ENCODE measurements at places on chromosomes 2 and 18.
A peak's percentile ranks its signal among the peaks of the same experiment; 100 is the strongest.

DNA sequence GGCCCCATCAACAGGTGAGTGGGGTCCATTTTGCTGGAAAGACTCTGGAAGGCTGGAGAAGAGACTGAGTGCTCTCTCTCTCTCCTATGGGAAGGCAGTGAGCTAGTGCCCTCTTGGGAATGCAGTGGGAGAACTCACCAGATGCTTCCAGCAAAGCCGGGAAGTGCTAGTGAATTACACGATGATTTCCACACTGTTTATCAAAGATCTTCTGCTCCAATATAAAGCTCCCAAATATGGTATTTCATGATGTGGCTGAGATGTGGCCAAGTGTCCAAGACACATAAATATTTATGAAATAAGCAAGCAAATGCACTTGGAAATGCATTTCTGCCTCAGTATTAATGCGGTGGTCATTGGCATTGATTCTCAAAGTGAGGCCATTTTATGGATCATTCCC lies 135.9 kb downstream of the VAPA start:
- DNase-seq: no peak

- DNase-seq: peak; percentile 67
These were observed 15.4 kb downstream of the SDC1 start for GRCh38 chr2:20209373-20210109.

- DNase-seq: no peak
These were observed 159.4 kb downstream of the BABAM2 start for GRCh38 chr2:28049899-28050298.

DNA sequence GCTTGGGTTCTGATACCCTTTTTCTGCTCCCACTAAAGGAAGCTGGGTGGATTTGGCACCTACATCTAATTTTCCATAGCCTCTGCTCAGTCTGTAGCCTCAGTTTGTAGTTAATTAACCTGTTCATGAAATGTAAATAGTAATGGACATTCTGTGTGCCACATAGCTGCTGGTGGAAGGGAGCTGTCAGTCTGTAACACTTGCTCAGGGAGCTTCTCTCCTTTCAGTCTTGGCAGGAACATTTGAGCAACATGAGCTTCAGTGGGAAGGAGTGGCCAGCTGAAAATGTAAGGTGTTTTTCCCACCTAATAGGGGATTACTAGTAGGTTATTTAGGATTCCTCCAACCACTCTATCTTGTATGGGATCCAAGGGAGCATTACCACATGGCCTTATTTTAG lies 203.4 kb downstream of the ASXL3 start:
- no peak for DNase-seq

- no peak for DNase-seq
These were observed 32.4 kb downstream of the IL18R1 start for GRCh38 chr2:102387763-102388546.

- no peak for DNase-seq
These were observed 29.6 kb upstream of the PXDN start for GRCh38 chr2:1773883-1774282.

- no peak for DNase-seq
These were observed 208.1 kb upstream of the RND3 start for GRCh38 chr2:150695451-150696135.

DNA sequence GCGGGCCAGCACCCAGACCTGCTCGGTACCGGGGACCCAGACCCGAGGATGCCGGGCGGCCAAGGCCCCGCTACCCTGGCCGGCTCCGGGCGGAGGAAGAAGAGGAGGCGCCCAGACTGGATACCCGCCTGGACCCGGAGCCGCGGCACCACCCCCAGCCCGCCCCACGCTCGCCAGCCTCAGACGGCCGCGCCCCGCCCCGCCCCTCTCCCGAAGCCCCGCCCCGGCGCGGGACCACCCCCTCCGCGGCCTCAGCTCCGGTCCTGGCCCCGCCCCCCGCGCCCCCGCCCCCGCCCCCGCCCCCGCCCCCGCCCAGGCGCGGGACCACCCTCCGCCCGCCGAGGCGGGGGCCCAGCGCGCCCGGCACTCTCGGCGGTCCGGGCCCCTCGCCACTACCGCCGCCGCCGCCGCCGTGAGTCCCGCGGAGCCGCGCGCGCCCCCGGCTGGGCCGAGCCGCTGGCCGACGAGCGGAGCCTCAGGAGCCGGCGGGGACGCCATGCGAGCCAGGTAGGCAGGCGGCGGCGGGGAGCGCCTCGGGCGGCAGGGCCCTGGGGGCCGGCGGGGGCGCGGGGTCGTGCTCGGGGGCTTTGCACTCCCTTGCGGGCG lies at the start of gene SH3BP4:
Gene SH3BP4 (plus strand): TSS at position 354 of the 606 bp plus-strand sequence. CDS start 82,986 bp downstream, outside the sequence.
- DNase-seq: peak; percentile 81

DNA sequence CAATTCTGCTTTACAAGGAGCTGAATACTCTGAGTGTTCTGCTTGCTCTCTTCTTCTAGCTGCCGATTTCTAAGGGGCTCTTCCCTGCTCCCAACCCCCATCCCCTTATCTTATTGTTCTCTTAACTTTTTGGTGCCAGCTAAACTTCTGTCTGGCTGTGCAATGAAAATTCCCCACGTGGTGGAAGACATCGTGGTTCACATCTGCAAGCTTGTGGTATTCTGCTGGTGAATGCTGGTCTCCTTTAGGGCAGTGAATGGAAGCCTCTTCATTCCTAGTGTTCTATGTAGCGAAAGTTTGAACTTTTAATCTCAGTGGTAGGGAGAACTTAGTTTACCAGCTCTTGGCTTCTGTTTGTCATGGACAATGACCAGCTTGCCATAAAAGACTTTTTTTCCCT lies 406.0 kb upstream of the ZEB2 start:
- no peak for DNase-seq

DNA sequence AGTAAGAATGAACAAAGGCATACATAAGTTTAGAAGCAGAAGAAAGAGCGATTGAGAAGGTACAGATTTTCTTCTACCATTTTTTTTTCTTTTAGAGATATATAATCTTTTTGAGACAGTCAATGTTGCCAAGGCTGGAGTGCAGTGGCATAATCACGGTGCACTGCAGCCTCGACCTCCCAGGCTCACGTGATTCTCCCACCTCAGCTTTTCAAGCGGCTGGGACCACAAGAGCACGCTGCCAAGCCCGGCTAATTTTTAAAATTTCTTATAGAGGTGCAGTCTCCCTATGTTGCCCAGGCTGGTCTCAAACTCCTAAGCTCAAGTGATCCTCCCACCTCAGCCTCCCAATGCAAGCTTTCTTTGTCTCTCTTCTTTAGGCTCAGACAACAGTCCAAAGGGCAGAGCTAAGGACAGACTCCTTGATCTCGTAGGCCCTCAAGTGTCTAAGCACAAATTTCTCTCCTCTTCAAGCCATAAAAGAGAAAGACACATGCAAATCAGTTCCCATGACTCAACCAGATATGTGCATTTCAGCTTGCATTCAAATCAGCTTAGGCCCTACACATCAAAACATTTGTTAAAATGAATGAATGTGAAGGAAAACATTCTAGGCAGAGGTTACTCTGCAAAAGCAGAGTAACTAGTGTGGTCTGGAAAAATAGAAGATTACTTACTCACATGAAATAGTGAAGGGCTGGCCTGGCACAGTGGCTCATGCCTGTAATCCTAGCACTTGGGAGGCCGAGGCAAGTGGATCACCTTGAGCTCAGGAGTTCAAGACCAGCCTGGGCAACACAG lies 18.0 kb downstream of the ITSN2 start:
- no peak for DNase-seq

DNA sequence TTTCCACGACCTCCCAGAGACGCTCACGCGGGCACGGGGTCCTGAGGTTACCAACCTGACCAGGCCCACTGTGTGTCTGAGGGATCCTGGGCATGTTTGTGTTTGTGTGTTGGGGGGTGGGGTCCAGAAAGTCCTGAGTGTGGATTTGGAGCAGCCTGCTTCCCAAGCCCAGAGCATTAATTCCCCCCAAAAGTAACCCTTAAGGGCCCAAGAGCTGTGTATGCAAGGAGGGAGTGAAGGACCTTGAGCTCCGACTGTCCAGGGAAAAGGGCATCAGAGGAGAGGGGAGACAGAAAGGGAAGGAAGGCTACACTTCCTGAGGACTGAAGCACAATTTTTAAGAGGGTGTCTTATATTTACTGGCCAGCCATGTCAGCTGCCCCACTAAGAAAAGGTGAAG lies 5.2 kb upstream of the SIX3 start:
- DNase-seq: no peak

DNA sequence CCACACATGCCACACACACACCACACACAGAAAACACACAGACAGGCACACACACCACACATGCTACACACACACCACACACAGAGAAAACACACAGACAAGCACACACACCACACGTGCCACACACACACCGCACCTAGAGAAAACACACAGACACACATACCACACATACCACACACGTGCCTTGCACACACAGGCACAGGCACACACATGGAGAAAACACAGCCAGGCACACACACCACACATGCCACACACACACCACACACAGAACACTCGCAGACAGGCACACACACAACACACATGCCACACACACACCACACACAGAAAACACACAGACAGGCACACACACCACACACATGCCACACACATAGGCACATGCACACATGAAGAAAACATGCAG lies 242.1 kb upstream of the MYT1L start:
- no peak for DNase-seq

GRCh38 chr2:192487636-192488035 lies 292.9 kb upstream of the TMEFF2 start:
- no peak for DNase-seq

- DNase-seq: no peak
These were observed 39.5 kb downstream of the ADNP2 start for GRCh38 chr18:80148326-80149199.

DNA sequence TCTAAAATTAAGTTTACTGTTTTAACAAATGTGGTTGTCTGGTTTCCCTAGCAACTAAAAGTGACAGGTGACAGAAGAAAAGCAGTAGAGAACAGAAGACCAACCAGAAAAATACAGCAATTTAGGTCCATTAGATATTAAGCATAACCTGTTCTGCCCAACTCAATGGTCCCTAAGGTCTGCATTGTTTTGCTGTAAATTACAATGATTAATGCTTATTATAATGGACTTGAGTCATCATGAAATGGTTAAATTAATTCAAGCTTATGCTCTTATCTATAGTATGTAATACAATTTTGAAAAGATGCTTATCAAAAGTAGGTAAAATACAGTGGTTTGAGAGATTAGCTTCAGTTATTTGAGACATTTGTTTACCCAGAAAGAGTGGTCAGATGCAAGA lies 378.0 kb downstream of the GRB14 start:
- no peak for DNase-seq

DNA sequence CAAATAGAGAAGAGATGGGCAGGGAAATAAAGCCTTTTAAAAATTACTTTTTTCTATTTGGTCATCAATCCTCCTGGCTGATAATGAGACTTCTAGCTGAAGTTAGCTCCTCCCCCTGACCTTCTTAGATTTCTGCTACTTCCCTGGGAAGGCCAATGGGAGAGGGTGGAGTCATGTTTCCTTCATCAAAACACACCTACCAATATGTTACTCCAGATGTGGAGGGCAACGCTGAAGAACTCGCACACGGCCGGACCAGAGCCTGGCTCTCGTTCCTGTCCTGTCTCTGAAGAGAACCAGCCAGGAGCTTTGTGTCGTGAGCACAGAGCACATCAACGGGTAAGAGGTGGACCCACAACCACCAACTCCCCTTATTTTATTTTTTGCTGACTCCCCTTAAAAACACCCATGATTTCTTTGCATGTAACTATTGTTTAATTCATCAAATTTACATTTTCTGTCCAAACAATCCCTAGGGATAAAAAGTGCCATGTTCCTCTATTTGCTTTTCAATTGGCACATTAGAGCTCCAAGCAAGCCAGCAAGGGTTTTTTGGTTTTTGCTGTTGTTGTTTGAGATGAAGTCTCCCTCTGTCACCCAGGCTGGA lies 94.9 kb downstream of the ADD2 start:
- DNase-seq: peak; percentile 6

GRCh38 chr18:46570134-46570533 lies 86.9 kb downstream of the LOXHD1 start:
- DNase-seq: no peak

GRCh38 chr18:8858888-8859511 lies 153.6 kb downstream of the MTCL1 start:
- DNase-seq: peak; percentile 98

GRCh38 chr18:70290482-70291294 lies 1.8 kb downstream of the SOCS6 start:
- no peak for DNase-seq

- no peak for DNase-seq
These were observed 194.1 kb downstream of the SP3 start for GRCh38 chr2:173770947-173771678.

GRCh38 chr2:222451224-222451674 lies 26.9 kb downstream of the SGPP2 start:
- DNase-seq: no peak

GRCh38 chr18:5914016-5914415 lies 18.7 kb upstream of the TMEM200C start:
- DNase-seq: no peak

DNA sequence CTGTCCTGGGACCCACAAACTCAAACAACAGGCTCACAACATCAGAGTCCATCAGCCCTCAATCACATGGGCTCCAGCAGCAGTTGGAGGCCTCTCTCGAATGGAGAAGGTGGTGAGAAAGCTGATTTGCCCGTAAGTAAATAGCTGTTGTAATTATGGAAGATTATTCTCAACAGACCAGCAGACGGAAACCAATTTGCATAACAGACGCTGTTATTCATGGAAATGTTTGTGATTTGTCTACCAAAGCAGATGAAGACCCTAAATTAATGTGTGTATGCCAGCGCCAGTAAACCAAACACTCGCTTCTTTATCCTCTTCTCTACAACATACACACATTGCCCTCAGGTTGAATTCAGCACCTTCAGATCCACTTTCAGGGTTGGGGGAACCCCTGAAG lies 23.4 kb upstream of the GALNT14 start:
- DNase-seq: no peak

GRCh38 chr2:37554155-37554510 lies 117.3 kb downstream of the CDC42EP3 start:
- no peak for DNase-seq

- peak; percentile 75 for DNase-seq
These were observed 430.0 kb upstream of the TNP1 start for GRCh38 chr2:217289907-217290280.

DNA sequence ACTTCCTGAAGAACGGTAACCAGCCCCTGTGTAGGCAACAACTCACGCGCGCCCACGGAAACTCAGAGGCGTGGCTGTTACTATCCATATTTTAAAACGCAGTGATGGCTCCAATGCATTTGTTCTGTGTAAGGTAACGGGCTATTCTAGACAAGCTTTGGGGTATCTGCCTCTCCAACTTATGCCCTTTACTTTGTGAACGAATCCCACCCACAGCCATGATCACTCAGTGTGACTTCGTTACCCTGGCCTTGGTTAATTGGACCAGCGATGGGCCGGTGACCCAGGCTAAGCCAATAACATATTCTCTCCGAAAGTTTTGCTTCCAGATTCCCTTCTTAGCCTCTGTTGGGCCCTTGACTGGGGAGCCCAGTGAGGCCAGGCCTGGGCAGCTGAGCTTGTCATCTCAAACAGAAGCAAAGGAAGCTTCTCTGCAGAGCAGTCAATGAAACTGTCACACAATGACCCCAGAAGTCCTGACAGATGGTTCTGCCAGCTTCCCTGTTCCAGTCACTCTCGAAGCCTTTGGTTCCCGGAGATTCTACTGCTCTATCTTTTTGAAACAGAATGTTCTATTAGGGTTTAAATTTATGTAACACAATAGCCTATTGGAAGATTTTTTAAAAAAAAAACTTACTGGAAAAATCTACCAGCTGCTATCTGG lies 30.7 kb upstream of the ROCK2 start:
- no peak for DNase-seq

All from epithelial cell of esophagus (primary cell).